T-cell (primary cell): ENCODE measurements at places on chromosomes 13 and 19.

- DNase-seq = no peak
These were observed 5.8 kb downstream of the CHAMP1 start for GRCh38 chr13:114320065-114320464.

- DNase-seq = no peak
These were observed 1.1 kb upstream of the ONECUT3 start for GRCh38 chr19:1752009-1752756.

- no peak for DNase-seq
These were observed 1.6 kb downstream of the SIGLECL1 start for GRCh38 chr19:51252306-51253079.

DNA sequence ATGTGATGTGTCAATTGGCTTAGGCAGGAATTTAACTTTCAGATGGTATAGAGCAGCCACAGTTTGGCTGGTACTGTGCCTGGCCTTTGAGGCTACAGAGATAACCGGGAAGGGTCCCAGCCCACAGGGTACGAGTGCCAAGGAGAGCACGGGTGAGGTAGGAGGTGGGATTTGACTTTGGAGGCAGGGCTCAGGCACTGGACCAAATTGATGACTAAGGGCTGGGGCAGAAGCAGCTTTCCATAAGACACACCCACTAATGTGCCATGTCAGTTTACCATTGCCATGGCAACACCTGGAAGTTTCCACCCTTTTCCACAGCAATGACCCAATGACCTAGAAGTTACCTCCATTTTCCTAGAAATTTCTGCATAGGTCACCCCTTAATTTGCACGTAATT, 466.2 kb downstream of the TSHZ3 start:
- DNase-seq = no peak

DNA sequence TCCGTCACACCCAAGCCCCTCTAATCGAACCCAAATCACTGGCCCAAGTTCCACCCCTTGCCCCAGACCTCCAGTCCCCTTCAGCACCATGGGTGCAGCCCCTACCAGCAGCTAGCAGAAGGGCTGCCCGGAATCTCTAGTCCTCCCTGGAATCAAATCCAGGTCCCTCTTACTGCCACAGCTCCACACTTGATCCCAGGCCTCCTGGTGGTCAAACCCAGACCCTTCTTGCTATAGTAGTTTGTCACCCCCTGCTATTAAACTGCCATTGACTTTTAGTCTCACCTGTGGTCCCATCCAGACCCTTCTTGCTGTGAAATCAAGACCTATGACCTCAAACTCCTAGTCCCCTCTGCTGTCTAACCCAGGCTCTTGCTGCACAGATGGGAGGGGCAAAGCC, 8.7 kb downstream of the HIPK4 start:
- DNase-seq = no peak

DNA sequence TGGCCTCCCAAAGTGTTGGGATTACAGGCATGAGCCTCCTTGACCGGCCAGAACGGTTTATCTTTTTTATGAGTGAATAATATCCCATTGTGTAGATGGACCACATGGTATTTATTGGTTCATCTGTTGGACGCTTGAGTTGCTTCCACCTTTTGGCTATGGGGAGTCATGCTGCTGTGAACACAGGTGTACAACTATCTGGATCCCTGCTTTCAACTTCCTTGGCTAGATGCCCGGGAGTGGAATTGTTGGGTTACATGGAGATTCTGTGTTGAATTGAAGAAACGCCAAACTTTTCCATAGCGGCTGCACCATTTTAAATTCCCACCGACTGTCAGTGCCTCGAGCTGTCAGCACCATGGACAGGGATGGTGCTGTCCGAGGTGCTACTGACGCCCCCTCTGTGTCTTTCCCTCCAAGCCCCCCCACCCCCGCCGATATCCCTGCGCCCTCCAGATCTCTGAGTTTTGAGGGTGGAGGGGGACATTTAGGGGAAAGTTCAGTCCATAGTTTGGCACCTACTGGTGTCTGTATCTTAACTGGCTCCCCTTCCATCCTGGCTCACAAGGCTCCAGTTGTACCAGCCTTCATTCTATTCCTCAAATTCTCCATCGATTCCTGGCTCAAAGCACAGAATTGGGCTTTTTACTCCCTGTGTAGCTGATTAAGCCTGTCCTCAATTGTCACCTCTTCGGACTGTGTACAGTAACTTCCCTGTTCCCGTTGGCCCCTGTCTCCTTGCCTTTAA, 27.3 kb downstream of the PNPLA6 start:
- DNase-seq = no peak

GRCh38 chr13:30985637-30986205, 53.3 kb downstream of the TEX26 start:
- DNase-seq = no peak

DNA sequence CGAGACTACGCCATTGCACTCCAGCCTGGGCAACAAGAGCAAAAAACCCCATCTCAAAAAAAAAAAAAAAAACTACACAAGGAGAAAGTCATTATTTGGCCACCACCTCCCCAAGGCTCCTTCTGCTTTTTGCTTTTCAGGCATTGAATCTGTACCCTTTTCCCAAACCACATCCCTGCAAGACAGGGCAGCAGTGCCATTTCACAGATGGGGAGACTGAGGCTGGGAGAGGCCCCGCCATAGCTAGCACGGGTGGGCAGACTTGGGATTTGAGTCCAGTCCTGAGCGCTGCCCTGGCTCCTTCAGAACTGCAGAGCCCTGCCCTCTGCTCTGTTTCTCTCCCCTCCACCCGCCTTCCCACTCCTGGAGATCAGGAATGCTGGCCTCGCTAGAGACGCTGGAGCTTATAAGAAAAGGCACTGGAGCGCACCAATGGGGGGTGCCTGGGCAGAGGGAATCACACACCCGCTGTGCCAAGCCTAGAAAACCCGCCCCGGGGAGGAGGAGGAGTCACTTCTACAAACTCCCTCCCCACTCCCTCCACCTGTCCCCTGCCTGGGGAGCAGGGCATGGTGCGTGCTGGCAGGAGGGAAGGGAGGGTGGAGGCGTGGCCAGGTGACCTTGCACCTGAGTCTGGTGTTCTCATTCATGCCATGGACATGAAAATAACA, 17.6 kb downstream of the TJP3 start:
- DNase-seq = no peak

GRCh38 chr13:41352935-41353840, 42.1 kb downstream of the NAA16 start:
- peak; percentile 33 for DNase-seq

DNA sequence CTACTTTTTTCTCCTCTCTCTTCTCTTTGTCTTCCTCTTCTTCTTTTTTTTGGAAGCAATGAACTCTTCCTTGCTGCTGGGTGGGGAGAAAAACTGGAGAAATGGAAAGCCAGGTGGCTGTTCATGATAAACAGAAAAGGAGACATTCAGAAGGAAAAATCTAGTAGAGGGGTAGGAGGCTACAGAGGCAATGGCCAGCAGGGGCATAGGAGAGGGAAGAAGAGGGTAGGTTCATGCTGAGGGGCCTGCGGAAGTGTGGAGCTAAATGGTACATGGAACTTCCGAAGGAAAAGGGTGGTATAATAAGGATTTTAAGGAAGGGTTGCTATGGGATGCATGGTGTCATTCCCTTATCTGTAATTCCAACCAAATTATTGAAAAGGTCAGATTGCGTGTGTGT, 17.5 kb upstream of the HS6ST3 start:
- no peak for DNase-seq
